Osteocyte (in vitro differentiated cells): ENCODE measurements at places on chromosomes 1 and 21. TPM values are rescaled to one million over a fixed set of nuclear protein-coding genes. Genes with fewer than 3 reads are reported as not detected.

The AIM2 gene
- total RNA-seq = not detected in 2 replicates

The PEF1 gene
- total RNA-seq = 53.4 and 57.0 TPM in 2 replicates

The FCRLB gene
- total RNA-seq = 0.27 TPM in 1 of 2 replicates, not detected in the other

The ACTN2 gene
- total RNA-seq = not detected in 2 replicates

The SPATA6 gene
- 5.2 and 9.9 TPM in 2 replicates for total RNA-seq

The OR2T35 gene
- not detected in 2 replicates for total RNA-seq
